Heart right ventricle (tissue), 16 donors: ENCODE measurements at places on chromosomes 12 and 14. TPM values are rescaled to one million over a fixed set of nuclear protein-coding genes. Genes with fewer than 3 reads are reported as not detected.

The ITGA7 gene
- total RNA-seq = 647 TPM

The E2F7 gene
- not detected for total RNA-seq

The PSMC6 gene
- 78.5 TPM for total RNA-seq

The RASSF8 gene
- total RNA-seq = 35.3 TPM

The FOXM1 gene
- 0.56 TPM for total RNA-seq

The ETV6 gene
- total RNA-seq = 23.6 TPM

The DBX2 gene
- total RNA-seq = not detected

- peak; percentile 32 for DNase-seq
Observed at GRCh38 chr12:103858953-103859601, 18.0 kb upstream of the NT5DC3 start.

DNA sequence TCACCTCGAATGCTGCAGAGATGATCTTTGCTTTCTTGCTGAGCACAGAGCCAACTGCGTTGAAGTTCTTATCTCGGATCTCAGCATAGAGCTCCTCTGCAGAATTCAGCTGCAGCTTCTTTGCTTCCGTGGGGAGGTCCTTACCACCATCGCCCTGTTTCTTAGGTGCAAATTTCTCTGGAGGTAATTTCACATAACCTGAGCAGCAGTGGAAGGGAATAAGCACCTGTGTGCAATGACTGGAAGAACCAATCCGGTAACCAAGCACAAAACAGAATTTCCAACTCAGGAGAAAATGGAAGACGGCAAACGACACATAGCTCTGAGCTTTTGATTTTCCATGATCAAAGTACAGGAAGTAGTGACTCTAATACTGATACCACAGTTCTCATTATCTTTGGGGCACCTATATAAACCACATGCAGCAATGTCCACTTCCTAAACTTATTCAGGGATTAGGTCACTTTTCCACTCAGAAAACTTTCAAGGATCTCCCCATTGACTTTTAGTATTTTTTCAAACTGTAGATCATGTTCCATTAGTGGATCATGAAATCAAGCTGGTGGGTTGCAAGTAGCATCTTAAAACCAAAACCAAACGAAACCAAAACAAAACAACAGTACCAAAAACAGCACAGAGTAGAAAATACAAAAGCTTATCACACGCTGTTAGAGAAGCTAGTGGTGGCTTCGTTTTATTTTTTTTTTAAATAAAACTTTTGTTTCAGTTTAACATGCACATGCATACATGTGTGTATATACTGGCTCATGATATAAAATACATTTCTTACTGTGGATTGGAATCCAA is 18.9 kb upstream of the DIABLO start:
- no peak for DNase-seq

The PRB2 gene
- total RNA-seq = not detected

GRCh38 chr12:78886719-78887407 is 22.3 kb downstream of the SYT1 start:
- no peak for DNase-seq

GRCh38 chr12:48999371-49000131 is at the start of gene DDN:
TSS of gene DDN (minus strand) at chr12:48999375. CDS start at chr12:48999287, 88 bp downstream.
- peak; percentile 39 for DNase-seq

The TAS2R30 gene
- 1.1 TPM for total RNA-seq

GRCh38 chr12:109147954-109148353 is 31.6 kb downstream of the ACACB start:
- DNase-seq = no peak

- DNase-seq = no peak
Observed at GRCh38 chr14:104405360-104406226, 174.0 kb upstream of the C14orf180 start.

DNA sequence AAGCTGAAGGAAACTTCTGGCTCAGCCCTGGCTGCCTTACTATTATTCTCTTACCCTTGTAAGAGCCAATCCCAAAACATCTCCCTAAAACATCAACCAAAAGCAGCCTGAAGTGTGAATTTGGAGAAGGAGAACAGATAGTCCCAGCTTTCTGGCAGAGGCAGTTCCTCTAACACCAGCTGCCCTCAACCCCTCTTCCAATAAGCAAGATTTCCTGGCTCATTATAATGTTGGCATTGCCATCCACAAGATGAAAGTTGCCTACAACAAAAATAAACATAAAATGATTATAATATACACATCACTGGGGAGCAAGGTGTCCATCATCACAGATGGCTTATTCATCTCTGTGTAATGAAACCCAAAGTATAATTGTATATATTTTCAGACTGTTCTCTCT is 352.5 kb upstream of the CCDC196 start:
- no peak for DNase-seq

GRCh38 chr14:71942904-71943694 is 10.9 kb downstream of the RGS6 start:
- DNase-seq = no peak

The CAMKK2 gene
- 17.3 TPM for total RNA-seq

DNA sequence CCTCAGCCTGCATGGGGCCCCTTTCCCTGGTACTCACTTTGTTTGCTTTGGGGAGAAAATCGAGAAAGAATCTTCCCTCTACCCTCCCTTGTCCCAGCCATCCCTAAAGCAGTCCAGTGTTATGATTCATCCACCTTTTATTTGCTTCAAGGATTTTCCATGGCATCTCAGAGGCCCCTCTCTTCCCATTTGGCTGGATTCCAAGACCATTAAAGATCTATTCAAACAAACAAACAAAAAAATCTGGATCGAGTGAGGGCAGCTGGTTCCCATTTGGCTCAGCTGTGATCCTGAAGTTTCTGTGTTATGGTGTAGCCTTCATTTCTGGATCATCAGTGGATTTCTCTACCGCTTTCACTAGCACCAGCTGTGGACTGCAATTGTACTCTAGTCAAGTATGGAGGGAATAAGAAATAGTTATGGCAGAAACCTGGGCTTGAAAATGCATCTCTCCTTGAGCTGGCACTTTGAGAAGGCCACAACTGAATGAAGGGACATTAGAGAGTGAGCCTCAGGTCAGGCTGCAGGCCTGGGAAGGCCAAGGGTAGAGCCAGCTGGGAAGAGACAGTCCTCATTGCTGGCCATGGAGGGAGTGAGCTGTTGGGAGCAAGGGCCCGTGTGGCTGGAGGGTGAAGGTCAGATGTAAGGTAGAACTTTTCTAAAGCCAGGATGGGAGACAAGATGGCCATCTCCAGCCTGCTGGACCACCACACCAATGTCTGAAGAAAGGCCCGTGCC is 13.7 kb downstream of the KRT71 start:
- DNase-seq = no peak

- no peak for DNase-seq
Observed at GRCh38 chr12:31233061-31233730, 92.8 kb downstream of the SINHCAF start.

DNA sequence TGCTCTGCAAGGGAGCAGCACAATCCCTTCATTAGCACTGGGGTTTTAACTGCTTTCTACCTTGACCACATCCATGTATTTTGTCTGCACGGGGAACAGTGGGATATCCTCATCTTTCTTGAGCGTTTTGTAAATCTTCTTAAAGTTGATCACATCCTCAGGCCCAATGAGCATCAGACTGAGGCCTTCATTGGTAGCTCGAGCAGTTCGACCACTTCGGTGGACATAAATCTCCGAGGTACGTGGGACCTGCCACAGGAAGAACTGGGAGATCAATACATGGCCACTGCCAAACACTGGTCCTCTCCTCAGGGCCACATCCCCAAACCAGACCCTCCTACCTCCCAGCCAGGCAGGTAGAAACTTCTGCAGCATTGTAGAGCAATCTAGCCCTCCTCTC is 26.1 kb downstream of the DDX24 start:
- no peak for DNase-seq

DNA sequence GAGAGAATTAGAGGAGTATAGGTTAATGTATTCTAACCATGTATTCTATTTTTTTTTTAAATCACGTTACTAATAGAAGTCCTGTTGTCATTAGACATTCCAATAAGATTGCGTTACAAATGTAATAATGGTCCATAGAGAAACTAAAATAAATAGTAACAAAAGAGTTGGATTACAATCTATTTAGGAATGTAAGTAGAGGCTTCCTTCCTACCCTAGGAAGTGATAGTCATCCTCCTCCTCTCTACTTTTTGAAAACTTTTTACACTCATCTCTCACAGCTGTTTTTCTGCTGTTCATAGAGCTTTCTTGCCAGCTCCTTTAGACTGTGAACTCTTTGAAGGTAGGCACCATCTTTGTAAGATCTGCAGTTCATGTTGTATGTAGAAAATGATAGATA is 23.6 kb downstream of the TRHDE start:
- DNase-seq = no peak

GRCh38 chr12:68568922-68569569 is 41.7 kb upstream of the RAP1B start:
- no peak for DNase-seq

GRCh38 chr12:92539976-92540781 is 162.6 kb upstream of the PLEKHG7 start:
- peak; percentile 42 for DNase-seq

DNA sequence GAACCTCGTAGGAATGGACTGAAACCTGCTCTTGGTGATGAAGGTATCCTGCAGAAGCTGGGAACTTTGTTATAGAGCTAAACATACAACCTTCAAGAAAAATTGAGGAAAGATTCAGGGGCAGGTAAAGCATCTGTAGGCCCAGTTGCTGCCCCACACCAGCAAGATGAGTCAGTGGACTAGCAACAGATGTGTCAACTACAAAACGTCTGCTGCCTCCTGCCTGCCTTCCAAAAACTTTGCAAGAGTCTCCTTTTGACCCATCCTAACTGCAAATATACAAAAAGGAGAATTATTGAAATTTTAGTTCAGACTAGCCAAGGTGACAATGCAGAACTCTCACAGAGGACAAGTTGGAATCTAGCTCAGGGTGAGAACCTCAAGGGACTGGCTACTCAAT is 60.9 kb upstream of the TMTC1 start:
- DNase-seq = no peak

- no peak for DNase-seq
Observed at GRCh38 chr12:4653257-4653656, 4.3 kb downstream of the NDUFA9 start.

DNA sequence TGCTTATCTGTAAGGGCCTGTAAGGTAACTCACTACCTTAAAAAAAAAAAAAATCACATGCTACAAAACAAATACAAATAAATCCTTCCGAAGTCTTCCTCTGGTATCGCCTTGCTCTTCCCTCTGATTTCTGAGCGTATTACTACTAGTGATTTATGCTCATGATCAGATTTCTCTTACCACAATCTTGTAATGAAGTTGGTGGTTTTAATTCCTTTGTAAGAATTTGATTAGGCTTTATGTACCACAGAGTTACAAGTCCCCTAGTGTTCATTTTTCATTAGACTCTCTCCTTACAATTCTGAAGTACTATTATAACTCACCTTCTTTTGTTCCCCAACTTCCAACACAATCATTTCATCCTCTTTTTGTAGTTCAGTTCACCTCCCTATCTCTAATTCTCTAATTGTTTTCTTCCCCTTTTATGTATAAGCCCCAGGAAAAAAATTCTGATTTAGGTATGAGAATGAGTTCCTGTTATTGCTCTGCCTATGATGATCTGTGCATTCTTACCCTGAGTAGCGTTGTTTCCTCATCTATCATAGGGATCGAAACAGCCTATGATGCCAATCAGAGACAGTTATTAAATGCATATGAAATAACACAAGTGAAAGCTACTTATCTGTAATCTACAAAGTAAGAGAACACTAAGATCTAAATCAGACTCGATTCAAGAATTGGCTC is 81.5 kb downstream of the EPS8 start:
- DNase-seq = no peak

GRCh38 chr12:4268329-4269181 is 5.0 kb upstream of the CCND2 start:
- DNase-seq = no peak

The NELL2 gene
- not detected for total RNA-seq

The SIX1 gene
- total RNA-seq = not detected

DNA sequence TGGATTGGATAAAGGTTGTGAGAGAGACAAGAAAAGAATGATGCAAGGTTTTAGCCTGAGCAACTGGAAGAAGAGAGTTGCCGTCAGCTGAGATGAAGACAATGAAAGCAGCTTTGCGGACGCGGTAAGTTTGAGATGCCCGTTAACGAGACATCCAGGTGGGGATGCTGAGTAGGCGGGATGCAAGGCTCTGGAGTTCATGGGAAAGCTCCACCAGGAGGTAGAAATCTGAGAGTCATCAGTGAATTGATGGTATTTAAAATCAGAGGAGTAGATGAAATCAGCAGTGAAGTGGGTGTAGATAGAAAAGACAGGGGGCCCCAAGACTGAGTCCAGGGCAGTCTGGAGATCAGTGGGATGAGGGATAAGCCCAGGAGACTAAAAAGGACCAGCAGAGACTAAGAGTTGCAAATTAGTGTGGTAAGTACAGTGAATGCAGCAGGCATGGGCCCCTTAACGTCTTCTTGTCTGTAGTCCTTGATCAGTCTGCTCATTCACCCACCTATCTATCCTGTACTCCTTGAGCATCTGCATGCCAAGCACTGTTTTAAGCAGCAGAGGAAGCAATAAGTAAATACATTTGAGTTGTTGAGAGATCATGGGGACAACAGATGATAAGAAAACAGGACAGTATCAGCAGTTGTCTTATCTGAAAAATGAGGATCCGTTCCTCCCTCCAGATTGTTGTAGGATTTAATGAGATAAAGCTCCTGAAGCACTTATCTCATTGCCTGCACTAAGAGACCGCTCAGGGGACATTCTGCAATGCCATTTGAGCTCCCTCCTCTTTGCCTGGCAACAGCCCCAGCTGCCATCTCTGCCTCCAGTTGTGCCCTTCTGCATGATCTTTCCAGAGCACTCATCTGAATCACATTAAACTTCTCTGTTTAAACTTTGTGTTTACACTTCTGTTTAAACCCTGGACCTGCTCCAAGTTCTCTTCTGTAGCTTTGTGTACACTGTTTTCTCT is 91.5 kb downstream of the APAF1 start:
- no peak for DNase-seq
